Stimulated activated CD4-positive, alpha-beta T cell treated with anti-CD3 and anti-CD28 coated beads, Interleukin-12 subunit alpha, Interleukin-12 subunit beta, amount 100 ng/mL, for 24 hours (primary cell): ENCODE measurements at places on chromosomes 2 and 18.

- DNase-seq: no peak
Observed at GRCh38 chr2:237096911-237097310, 11.2 kb downstream of the COPS8 start.

GRCh38 chr2:212022966-212023365, 515.6 kb downstream of the ERBB4 start:
- DNase-seq: no peak

DNA sequence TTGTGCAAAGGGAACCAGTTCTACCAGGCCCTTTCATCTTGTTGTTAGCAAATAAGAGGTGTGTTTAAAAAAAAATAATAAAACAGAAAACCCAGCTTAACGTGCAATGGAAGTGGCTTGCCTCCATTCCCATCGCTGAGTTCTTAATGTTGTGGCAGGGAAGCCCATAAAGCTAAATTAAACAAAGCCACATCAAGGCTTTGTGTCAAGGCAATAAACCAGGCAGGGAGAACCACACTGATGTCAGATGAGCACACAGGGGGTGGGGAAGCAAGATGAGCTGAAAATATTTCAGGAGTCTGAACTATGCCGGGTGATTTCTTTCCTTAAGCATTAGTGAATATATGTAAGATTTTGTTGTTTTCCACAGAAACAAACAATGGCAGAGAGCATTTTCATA, 73.5 kb downstream of the PHLPP1 start:
- DNase-seq: no peak

GRCh38 chr2:30866974-30867373, 59.7 kb upstream of the CAPN13 start:
- DNase-seq: no peak

DNA sequence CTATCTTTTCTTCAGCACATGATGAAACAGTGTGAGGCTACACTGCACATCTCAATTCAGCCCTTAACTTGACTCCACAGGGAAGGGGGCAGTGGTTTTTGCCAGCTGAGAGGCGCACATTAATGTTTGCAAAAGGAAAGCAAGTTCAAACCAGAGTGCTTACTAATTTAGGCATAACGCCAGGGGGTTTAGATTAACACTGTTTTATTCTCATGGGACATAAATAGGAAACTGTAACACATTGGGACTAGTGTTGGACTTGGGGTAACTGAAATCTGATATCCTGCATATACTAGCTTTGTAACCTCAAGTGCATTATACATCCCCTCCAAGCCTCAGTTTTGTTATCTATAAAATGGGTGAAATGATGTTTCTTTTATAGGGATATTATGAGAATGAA, 821.2 kb upstream of the ID2 start:
- no peak for DNase-seq

GRCh38 chr2:65388051-65388531, 44.3 kb downstream of the SPRED2 start:
- DNase-seq: no peak
